ENCODE measurements at places on chromosomes 2 and 18. TPM values are rescaled to one million over a fixed set of nuclear protein-coding genes. Genes with fewer than 3 reads are reported as not detected.

GRCh38 chr2:241269707-241270520 is 45.6 kb downstream of the HDLBP start:
- DNase-seq = no peak

GRCh38 chr2:26457695-26458364 is 20.1 kb downstream of the OTOF start:
- no peak for DNase-seq

GRCh38 chr2:85355521-85355920 is 952 bp downstream of the ELMOD3 start:
- no peak for DNase-seq

GRCh38 chr2:233210843-233211547 is 40.5 kb upstream of the ATG16L1 start:
- peak; percentile 80 for DNase-seq

- DNase-seq = no peak
These were observed 817.8 kb upstream of the FAM98A start for GRCh38 chr2:34416856-34417255.

GRCh38 chr18:2854875-2855274 is 8.1 kb downstream of the EMILIN2 start:
- DNase-seq = no peak

GRCh38 chr18:50870138-50870845 is 8.6 kb upstream of the ME2 start:
- DNase-seq = no peak

- DNase-seq = no peak
These were observed 273.8 kb downstream of the TRIB2 start for GRCh38 chr2:12990523-12990922.

- DNase-seq = no peak
These were observed 183.1 kb upstream of the MC4R start for GRCh38 chr18:60555625-60556024.

GRCh38 chr2:62208074-62208757 is 12.3 kb downstream of the B3GNT2 start:
- no peak for DNase-seq

DNA sequence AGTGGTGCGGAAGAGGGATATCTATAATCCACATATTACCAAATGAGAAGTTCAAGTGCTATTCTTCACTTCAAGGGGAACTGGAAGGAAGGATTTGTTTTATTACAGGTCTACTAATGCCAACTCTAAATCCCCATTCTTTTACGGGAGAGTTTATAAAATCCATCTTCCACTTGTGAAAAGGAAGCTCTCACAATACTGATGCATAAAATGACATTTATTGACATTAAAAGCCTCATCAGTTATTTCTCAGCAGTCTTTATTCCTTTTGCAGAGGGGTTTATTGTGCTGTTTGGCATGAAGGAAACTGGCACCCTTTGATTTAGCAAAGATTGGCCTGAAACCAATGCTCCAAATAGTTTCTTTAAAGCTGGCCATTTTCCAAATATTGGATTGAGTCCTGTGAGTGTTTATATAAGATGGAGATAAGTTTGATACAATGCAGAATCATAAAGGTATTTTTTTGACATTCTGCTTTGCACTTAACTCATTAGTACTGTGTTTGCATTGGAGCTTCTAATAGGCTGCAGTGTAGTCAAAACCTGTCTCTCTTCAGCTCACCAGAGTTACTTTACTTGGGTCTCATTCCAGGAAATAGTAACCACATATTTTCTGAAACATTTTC is 26.6 kb downstream of the LRP1B start:
- DNase-seq = no peak

Gene INHA
- total RNA-seq = 16.2 TPM

Gene DTNA
- 113 TPM for total RNA-seq

Gene LYPD1
- total RNA-seq = 0.35 TPM

Gene DUSP19
- total RNA-seq = 5.9 TPM

Gene PLB1
- 2.8 TPM for total RNA-seq

Gene RIT2
- not detected for total RNA-seq

Gene FBXO15
- total RNA-seq = not detected
